ENCODE measurements at places on chromosomes 12 and 14. TPM values are rescaled to one million over a fixed set of nuclear protein-coding genes. Genes with fewer than 3 reads are reported as not detected.

Gene CMA1
- not detected for total RNA-seq

Gene MMP17
- total RNA-seq = 8.6 TPM

DNA sequence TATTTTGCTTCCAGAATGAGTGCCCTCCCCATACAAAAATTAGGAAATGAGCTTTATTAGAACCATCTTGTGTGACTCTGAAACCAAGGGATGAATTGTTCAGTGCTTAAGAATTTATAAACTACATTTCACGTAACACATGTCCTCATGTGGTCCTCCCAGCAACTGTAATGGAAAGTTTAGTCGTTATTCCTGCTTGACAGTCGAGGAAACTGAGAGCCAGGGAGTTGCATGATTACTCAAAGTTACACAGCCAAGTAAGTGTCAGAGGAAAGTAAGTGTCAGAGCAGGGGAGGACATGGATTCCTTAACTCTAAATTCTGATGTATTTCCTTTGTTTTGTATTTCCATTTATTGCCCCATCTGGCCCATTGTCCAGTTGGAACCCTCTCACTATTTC lies 453.9 kb downstream of the FUT8 start:
- peak; percentile 2 for DNase-seq

Gene HOXC6
- 1.6 TPM for total RNA-seq

- no peak for DNase-seq
Measured at GRCh38 chr14:105980224-105980623, 453.8 kb downstream of the TMEM121 start.

DNA sequence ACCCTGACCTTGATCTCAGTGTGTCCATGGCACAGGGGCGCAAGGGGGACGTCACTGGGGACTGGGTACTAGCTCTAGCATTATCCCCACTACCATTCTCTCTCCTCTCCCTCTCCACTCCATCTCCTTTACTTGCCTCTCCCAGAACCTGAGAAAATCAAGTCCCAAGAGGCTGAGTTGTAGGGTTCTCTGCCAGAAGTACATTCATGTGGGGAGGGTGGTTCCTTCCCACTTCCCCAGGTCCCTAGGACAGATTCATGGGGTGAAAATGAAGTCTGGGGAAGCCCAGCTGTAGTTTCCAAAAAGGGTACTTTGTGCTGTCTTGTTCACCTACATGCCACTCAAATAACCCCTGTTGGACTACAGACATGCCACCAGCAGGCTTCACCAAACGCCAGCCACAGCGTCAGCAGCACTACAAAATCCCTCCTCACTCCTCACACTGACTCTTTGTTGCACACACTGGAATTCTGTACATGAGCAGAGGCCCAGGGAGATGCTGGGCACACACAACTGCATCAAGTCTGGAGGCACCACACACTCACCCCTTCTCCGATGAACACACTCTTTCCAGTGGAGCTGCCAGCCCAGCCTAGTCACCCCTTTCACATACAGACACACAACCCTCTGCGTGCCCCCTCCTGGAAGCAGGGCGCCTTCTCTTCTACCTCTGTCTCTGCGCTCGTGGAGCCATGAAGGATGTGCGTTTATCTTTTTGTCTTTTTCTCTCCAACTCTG lies 6.9 kb downstream of the RARG start:
- no peak for DNase-seq

Gene TMEM121
- total RNA-seq = 2.9 TPM

DNA sequence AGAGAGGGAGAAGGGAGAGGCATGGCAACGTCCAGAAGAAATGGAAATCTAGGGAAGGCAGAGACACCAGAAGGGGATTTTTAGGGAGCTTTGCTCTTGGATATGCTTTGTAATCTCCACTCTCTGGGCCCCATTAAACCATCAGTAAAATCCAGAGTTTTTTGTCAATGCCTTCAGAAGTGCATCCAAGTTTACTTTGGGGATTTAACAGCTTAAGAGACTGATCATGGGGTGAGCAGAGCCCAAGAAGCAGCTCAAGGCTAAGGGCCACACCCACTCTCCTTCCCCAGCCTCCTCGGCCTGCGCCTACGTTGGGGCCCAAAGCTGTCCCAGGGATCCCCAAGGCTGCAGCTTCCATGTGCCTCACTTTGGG lies 37.4 kb upstream of the WSCD2 start:
- DNase-seq = no peak

Gene OR6C76
- total RNA-seq = not detected

- DNase-seq = no peak
Measured at GRCh38 chr12:14880890-14881453, 4.7 kb downstream of the MGP start.

Gene P2RX2
- total RNA-seq = not detected

DNA sequence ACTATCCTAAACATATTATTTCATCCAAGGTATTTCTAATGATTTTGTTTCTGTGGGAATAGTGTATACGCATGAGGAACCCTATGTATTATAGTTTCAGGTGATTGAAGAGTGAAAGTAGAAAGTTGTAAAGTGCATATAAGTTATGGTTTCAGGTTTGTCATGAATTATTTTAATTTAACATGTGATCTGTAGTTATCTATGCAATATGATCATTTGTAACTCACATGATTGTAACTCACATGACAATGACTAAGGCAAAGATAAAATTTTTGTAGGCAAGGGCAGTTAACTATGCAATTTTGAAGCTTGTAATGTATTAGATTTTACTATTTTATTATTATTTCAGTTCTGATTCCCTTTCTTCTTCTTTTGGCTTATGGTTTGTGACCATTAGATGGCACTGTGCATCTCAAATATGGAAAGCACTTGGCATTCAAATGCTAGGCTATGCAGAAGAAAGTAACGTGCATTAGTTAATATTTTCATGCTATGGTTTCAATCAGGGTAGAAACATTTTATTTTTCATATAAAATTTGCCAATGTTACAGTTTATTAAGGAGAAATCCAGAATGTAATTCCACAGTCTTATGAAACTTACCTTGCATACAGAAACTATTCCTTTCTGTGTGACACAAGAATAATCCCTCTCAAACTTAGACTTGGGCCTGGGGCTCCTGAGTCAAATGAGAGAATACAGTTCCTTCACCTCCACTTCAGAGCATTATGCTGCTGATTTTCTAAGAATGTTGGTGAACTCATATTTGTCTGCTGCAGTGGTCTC lies 15.8 kb upstream of the TMEM30B start:
- peak; percentile 48 for DNase-seq

- DNase-seq = no peak
Measured at GRCh38 chr12:87812030-87812429, 217.2 kb downstream of the C12orf50 start.

- DNase-seq = peak; percentile 24
Measured at GRCh38 chr14:106848330-106849121, 1322.1 kb downstream of the TMEM121 start.

Gene KRT6C
- total RNA-seq = not detected

DNA sequence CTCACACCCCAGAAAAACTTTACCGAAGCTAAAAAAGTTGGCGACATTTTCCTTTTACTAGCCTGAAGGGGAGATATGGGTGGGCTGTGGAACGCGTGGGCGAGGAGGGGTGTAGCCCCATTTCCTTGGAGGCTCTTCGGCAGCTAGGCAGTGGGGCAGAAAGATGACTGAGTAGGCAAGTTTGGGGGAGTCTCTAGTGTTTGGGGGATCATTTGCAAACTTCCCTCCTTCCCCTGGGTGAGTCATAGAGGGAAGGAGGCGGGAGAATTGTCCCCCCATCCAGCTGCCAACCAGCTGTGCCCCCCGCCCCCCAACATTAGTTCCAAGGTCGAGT lies 2.3 kb downstream of the GLI1 start:
- DNase-seq = no peak

DNA sequence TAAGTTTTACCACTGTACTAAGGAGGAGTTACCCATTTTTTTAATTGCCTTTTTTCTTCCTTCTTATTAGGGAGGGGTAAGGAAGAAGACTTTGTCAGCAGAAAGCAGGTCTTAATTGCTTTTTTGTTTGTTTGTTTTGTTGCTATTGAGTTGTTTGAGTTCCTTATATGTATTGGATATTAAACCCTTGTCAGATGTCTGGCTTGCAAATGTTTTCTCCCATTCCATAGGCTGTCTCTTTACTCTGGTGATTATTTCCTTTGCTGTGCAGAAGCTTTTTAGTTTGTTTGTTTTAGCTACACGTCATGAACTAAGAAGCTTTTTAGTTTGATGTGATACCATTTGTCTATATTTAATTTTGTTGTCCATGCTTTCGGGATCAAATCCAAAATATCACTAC lies 13.3 kb downstream of the SPIC start:
- no peak for DNase-seq

DNA sequence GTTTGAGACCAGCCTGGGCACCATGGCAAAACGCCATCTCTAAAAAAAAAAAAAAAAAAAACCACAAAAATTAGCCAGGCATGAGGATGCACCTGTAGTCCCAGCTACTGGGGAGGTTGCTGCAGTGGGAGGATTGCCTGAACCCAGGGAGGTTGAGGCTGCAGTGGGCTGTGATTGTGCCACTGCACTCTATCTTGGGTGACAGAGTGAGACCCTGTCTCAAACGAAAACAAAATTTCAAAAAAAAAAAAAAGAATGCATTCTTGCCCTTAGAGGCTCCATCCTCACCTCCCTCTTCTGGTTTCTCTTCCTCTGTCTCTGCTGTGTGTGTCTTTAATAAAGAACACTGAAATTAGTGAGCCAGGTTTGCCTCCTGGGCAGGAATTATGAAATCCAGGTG lies 107.8 kb downstream of the VCPKMT start:
- DNase-seq = no peak

- peak; percentile 85 for DNase-seq
Measured at GRCh38 chr14:69247676-69248440, 12.1 kb upstream of the GALNT16 start.

- no peak for DNase-seq
Measured at GRCh38 chr14:68342216-68342763, 450.6 kb downstream of the ZFP36L1 start.

Gene KRT74
- not detected for total RNA-seq

DNA sequence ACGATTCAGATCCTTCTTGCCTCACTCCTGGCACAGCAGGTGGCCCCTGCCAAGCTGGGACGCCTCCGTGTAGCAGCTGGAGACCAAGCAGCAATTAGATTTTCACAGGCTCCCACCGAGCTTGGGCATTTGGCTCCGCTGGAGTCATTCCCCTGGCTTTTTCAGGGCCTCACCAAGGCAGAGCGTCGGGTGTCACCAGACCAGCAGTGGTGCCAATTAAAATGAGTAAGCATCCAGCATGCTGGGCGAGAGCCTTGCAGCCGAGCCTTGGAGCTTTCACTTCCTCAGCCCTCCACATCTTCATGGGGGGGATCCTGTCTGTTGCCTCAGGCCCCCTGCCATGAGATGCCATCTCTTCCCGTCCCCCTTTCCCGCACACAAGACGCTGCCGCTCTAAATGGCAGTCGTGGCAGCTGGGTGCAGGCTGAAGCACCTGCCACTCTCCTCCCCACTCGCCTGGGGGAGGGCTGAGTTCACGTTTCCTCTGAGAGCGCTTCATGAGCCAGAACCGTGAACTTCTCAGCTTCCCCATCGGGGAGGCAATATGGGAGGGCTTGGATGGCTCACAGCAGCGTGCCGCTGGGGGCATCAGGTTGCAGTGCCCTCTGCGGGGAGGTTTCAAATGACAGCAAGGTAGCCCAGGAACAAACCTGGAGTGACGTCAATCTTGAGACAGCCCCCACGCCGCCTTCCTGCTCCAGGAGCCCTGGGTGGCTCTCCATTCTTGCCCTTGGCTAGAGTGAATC lies 11.7 kb downstream of the TPCN1 start:
- no peak for DNase-seq

DNA sequence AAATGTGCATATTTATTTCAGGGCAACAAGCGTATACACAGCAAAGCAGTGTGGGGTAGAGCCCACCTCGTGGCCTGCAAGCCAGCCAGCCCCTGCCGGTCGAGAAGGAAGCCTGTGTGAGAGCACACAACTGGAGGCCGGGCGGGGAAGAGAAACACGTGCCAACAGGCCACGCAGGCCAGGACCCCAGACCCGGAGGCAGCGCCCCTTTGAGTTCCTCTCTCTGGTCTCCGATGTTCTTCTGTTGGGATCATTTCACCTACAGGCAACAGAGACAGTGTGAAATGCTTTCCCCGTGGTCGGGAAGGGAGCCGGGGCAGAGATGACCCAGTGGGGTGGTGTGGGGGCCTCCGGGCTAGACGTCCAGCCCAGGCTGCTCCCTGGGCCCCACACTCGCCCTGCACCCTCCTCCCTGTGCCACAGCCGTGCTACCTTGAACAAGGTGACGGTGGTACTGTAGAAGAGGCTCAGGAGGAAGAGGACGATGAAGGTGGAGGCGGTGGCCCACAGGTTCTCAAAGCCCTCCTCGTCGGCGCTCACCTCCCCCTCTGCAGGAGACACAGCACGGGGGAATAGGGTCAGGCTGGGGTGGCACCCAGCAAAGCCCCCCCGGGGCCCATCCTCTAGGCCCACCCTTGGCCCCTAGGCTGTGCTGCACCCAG lies 325.5 kb downstream of the TMEM121 start:
- no peak for DNase-seq

- peak; percentile 64 for DNase-seq
Measured at GRCh38 chr12:6872073-6873048, 742 bp downstream of the SPSB2 start.

Gene B3GNT4
- total RNA-seq = under 0.01 TPM

Gene RIN3
- 7.3 TPM for total RNA-seq

DNA sequence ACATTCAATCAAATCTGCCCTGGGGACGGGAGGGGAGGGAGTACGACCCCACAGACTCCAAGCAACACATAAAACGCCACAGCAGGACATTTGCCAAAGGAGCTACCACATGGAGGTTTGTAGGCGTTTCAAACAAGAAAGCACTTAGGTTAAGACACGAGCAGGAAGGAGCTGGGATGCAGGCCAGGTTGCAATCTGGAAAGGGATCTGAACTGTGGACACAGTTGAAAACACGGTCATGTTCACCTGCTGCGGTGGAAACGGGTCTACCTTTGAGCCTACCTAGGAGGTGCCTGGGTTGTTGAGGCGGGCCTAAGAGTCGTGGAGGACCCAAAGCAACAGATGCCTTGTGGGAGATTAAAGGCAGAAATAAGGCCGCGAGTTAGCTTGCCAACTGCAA lies 18.4 kb downstream of the PRKAB1 start:
- DNase-seq = no peak

DNA sequence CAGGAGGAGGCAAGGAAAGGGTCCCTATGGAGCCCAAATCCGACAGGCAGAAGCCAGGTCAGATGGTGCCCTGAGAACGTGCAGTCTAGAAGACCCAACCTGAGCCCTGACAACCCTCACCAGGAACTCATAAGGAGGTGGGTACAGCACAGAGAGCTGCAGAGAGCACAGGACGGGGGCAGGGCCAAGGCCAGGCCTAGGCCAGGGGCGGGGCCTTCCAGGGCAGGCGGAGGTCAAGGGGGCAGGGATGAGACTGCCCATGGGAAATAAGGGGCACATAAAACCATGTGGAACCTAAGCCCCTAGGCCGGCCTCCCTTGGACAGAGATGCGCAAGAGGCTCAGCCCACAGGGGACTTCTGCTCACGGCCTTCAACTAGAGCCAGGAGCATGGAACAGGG lies 45.1 kb downstream of the SSH1 start:
- no peak for DNase-seq

Gene TTC9
- under 0.01 TPM for total RNA-seq

DNA sequence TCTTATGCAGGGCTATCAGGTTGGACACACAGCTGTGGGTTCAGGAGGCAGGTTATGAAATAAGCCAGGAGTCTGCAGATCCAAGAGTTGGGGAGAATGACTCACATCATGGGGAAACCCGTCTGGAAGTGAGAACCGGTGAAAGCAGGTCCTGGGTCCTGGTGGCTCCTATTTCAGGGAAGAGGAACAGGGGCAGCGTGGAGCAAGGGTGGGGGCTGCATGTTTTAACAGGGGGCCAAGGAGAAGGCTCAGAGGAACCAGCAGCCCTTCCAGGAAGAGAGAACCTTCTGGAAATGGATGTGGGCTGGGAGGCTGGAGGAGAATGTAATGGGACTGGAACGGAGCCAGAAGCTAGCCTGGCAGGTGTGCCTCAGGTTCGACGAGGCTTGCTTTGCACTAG lies 7.8 kb upstream of the KRT74 start:
- DNase-seq = peak; percentile 18

Gene OR4K1
- total RNA-seq = not detected

Gene SERPINA10
- not detected for total RNA-seq

All from fibroblast of villous mesenchyme (primary cell).